ENCODE measurements at places on chromosomes 6 and 20.

GRCh38 chr6:31769684-31770371, 7.3 kb downstream of the VWA7 start:
- DNase-seq = peak; percentile 57

DNA sequence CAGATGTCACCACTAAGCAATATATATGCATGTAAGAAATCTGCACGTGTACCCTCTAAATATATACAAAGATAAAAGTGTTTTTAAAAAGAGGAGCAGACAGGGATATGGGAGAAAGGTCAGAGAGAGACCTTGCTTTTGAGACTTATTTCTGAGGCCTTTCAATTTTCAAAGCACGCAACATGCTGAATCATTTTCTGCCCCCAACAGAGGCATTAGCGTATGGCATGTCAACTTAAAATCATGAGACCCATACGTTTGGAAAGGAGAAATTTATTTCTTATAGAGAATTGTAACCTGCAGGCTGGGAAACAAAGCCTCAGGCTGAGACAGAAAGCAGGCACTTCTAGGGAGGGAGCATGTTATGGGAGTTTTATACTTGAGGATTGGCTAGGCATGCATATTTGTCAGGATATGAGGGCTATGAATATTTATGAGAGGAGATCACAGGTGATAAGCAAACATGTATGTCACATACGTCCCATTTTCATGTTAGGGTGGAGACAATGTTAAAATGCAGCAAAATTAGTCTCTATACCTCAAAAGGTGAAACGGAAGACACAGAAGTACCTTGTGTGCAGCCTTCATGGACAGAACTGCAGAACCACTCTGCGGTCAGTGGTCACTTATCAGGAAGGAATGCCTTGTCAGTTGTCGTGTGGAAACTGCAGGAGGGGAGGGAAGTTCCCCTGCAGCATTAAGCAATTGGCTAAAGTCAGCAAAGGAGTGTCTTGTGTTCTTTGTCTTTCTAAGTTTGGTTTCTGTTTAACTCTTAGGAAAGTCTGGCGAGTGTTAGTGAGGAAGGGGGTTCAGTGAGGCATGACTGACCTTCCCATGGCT, 6.3 kb upstream of the GABRR2 start:
- DNase-seq = no peak

- DNase-seq = no peak
Observed at GRCh38 chr6:15496345-15497131, 166.3 kb downstream of the DTNBP1 start.

DNA sequence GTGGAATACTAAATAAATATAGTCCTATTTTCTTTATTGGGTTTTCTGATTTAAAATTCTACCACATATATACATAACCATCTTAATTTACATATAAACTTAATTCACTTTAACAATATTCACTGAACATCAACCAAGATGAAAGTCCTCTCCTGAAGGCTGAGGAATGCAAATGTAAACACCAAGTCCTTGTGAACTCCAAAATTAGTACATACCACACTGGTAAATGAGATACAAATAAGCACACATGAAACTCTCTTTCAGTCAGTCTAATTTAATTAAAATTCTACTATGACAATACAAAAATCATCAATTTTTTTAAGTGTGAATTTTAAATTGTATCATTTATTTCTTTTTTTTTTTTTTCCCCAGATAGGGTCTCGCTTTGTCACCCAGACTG, 205.1 kb upstream of the RUNX2 start:
- DNase-seq = no peak

DNA sequence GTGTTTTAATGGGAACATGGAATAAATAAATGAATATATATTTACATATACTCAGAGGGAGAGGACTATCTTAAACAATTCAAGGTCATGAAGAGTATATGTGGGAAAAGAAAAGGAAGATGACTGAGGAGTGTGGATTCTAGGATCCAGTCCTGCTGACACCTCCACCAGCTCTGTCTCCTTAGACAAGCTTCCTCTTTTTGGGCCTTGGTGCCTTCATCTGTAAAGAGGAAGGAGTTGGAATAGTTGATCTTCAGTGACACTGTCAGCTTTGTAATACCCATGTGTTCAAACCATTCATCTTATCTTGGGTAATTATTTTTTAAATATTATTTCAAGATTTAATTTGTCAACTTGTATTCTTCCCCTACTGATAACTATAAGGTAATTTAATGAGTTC, 338.0 kb downstream of the ADGRB3 start:
- DNase-seq = no peak

Measured in tibial nerve (tissue), 4 donors.